ENCODE measurements at places on chromosomes 6 and 20.

DNA sequence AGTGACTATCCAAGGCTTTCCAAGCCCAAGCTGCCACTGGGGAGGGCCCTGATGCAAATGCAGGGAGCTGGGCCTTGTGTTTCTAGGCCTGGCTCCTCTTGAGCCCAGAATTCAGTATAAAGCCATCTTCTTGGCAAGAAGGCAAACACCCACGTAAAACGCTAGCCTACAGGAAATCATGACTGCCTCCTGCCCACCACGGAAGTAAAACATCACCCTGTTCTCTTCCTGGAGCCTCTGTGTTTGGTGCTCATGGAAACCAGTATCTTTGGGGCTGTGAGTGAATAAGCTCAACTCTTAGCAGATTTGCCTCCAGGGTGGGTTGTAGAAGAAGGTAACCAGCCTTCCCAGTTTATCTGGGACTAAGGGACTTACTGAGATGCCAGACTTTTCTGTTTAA is 271.0 kb downstream of the ZNF217 start:
- no peak for DNase-seq

DNA sequence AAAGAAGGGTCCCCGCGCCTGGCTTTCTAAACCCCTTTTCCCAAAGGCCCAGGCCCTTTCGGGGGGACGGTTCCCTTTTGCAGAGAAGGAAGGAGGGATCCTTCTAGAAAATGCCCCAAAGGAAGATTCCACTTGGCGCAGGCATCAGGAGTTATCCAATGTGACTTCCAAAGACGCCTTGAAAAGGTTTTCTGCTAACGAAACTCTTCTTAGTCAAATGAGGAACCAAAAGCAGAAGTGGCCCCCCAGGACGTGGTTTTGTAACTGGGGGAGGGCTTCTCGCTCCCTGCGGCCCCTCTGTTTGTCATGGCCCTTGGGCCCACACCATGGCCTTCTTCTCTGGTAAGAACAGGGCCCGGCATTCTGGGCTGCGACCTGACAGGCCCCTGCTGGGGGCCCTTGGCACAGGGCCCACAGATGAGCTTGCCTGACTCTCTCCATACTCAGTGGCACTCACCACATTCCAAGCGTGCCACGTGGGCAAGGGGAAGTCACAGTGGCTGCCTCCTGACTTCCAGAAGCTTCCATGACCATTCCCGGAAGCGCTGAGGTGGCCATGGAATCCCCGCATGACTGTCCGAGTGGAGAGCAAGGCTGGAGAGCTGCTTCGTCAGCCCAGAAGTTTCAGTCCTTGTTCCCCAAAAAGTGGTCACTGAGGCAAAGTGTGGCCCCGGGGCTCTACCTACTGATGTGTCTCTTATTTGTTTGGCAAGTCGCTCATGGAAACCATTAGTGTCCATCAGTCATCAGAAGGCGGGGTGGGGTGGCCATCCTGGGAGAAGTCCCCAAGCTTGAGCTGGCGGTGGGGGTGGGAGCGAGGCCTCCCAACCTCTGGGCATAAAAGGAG is 834 bp upstream of the CTSZ start:
- no peak for DNase-seq

DNA sequence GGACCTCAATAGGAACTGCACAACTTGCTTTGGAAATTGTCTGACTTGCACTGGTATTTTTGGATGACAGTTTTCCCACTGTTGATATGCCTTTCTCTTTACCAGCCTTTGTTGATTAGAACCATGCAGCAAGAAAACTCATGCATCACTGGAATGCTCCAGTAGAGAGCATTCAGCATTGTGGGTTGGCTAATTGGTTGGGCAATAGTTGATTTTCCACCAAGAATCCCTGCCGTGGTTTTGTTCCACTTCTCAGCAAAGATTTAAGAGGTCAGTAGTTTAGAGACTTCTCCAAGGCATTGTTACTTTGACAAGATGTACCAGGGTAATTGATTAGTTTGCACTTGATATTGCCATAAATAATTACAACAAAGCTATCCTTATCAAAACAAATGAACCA is 260.0 kb downstream of the DHX35 start:
- no peak for DNase-seq

DNA sequence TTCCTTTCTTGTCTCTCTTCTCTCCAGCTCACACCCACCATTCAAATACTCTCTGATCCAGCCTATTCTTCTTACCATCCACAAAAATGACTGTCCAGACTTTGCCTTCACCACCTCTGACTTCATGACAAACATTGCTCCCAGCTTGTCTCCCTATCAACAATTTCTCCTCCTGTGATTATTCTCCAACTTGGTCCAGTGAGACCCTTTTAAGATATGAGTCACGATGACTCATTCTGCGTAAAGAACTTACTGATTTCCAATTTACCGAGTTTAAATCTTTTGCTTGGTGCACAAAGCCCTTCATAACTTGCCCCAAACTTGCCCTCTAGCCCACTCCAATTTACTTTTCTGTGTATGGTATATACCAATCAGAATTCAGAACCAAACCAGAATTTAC is 833.2 kb downstream of the MAFB start:
- DNase-seq, result no peak

GRCh38 chr6:162343936-162344645 is 383.5 kb downstream of the PRKN start:
- no peak for DNase-seq

DNA sequence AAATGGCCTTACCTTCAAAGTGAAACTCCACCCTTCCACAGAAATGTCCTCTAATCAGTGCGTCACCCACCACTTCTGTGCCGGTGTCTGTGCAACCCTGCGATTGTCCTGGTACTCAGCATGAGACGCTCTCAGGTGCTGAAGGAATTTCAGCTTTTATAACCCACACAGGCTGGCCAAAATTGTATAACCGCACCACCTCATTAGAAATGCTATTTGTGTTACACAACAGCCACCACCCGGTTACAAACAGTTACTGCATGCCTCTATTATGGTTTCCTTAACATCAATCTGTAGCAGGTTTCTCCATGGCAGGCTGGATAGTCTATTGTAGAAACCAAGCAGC is 51.5 kb downstream of the SLC23A2 start:
- DNase-seq, result peak; percentile 40

DNA sequence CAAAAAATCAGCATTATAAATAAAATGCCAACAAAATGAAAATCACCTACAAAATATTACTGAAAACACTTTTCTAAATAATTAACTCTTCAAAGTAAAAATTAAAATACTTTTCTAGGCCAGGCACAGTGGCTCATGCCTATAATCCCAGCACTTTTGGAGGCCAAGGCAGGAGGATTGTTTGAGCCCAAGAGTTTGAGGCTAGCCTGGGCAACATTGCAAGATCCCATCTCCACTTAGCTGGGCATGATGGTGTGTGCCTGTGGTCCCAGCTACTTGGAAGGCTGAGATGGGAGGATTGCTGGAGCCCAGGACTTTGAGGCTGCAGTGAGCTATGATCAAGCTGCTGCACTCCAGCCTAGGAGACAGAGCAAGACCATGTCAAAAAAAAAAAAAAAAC is 6.4 kb downstream of the SERPINB9 start:
- no peak for DNase-seq

DNA sequence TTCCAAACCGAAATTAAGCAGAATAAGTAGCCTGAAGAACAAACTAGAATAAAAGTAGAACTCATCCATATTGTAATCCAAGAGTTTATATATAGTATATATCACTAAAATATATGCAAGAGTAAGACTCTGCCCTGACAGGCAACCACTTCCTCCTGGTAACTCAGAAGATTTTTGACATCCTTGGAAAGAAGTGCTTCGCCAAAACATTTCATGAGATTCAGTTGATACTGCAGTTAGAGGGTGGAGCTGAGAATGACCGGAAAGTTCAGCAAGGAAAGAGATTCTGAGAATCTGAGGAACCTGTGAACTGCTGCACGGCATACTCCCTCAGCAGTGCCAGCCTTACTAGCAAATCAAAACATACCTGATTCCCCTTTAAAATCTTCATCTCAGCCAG is 79.6 kb downstream of the CDK19 start:
- no peak for DNase-seq

DNA sequence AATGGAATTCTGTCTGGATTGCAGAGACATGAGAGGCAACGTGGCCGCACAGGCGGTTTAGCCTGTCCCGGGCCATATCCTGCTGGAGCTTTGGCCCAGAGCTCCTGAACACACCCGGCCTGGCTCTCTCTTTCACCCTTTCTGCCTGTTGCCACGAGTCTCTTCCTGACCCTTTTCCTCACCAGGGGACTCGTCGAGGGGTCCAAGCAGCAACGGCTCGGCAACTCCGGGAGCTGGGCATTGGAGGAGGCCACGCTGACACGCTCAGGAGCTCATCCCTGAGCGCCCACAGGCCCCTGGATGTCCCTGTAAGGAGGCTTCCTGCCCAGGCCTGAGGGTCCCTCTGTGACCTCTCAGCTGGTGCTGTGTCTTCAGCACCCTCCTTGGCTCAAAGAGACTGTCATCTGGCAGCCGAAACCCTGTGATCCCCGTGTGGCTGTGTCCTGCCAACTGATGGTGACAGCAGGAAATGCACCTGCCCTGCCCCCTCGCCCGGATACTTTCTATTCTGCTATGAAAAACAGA is 103.8 kb downstream of the RNASET2 start:
- DNase-seq, result no peak

DNA sequence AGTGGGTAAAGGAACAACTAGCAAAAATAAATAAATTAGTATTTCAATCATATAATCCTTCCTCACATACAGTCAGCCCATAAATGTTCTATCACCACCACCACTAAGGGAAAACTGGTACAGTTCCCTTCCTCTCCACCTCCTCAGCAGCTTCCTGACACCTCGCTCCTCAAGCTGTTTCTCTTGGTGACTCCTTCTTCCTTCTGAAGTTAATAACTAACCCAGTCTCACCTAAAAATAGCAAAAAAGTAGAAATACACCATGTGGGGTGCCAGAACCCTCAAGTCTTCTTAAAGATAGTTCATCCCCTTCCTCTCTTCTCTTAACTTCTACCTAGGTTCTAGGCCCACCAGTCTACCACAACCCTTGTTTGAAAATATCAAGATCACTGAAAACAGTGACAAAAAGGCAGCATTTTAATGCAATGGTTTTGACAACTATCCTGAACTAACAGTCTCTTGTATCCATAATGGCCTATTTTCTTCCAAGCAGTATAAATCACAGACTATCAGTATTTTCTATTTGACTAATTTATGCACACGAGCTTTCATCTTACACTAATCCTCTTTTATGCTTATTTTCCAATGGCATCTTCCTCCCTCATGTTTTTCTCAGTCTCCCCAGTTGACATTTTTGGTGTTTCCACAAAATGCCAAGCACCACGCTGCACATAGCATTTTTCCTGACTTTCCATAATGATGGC is 85.5 kb downstream of the KHDC1L start:
- DNase-seq, result no peak

DNA sequence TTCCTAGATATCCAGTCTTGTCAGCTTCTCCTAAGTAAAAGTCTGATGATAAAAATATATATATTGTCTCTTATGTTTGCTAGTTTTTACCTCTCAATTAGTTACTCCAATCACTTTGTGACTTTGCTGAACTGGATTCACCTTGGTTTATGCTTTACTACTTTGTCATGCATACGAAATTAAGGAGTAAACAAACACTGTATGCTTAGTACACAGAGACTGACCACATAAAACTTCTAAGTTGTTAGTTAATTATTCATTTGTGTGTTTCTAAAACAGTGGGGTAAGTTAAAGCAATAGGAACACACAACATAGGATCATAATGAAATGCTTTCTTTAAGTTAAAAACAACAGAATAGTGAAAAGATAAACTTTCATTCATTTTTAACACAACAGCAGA is 877.3 kb upstream of the MAP3K7 start:
- DNase-seq, result no peak

- DNase-seq, result no peak
Observed at GRCh38 chr6:52077961-52078625, 9.3 kb downstream of the PKHD1 start.

DNA sequence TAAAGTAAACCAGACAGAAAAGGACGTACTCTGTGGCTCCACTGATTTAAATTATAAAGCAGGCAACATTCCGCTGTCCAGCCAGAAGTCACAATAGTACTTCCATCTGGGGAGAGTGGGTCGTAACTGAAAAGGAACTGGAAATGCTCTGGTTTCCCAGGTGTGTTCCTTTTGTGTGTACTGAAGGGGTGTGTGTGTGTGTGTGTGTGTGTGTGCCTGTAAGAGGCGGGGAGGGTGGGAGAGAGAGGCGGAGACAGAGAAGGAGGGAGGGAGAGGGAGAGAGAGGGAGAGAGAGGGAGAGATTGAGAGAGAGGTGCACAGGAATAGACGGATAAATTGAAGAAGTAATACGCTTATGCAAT is 178.4 kb upstream of the ZNF184 start:
- DNase-seq, result no peak

DNA sequence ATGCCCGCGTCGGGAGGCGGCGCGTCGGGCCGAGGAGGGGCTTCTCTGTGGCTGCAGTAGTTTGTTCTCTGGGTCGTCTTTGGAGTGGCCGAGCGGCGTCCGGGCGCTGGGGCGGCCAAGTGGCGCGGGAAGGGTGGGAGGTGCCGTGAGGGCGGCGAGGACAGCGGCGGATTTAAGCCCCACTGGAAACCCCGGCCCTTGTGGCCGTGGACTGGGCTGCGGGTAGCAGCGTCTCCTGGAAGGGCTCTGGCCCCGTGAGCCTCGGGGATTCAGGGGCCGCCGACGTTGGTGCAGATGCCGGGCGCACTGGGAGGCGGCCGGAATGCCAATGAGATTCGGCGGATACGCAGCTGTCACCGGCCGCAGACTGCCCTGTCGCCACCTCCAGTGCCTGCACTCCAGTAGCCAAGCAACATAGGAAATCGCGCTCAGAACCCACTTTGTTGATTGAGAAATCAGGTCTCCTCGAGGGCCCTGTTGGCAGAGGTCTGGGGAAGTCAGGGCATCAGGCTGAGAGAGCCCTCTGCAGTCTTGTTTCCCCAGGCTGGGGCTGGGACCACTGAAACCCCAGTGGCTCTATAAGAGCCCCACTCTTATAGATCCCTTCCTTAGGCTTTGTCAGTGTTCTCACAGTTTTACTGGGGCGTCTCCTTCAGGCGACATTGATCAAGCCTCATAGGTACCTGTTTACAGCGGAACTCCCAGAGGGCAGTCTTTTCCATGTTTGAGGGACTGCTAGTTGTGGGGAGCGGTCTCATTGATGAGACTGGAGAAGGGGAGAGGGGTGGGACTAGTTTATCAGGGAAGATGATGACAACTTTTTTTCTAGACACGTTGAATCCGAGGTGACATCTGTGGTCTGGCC is 642 bp downstream of the GZF1 start:
- no peak for DNase-seq

DNA sequence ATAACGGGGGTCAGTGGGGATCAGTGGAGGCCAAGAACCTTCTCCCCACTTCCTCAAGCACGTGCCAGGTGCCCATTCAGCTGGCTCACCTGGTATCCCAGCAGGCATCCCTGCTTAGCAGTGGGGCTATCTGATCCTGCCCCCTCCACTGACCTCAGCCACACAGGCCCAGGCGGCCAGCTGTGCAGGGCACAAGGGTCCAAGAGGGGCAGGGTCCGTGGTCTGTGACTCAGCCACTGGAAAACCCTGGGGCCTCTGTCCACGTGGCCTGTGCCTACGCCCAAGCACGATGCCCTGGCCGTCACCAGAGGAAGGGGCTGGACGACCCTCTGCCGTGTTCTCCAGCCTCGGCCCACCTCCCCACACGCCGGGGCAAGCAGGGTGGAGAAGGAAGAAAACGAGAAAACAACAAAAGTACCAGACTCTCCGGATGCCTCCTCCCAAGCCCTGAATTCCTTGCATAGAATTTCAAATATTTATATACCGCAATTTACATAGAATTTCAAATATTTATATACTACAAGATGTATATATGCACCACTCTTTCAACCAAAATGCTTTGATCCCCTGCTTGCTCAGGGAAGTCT is 12.1 kb downstream of the PXDC1 start:
- DNase-seq, result no peak

GRCh38 chr20:37749620-37750403 is 56.0 kb downstream of the CTNNBL1 start:
- peak; percentile 27 for DNase-seq

Measured in NCI-H524 (cell line).